Activated T-cell treated with anti-CD3 and anti-CD28 coated beads for 48 hours (primary cell): ENCODE measurements at places on chromosomes 4 and X.

DNA sequence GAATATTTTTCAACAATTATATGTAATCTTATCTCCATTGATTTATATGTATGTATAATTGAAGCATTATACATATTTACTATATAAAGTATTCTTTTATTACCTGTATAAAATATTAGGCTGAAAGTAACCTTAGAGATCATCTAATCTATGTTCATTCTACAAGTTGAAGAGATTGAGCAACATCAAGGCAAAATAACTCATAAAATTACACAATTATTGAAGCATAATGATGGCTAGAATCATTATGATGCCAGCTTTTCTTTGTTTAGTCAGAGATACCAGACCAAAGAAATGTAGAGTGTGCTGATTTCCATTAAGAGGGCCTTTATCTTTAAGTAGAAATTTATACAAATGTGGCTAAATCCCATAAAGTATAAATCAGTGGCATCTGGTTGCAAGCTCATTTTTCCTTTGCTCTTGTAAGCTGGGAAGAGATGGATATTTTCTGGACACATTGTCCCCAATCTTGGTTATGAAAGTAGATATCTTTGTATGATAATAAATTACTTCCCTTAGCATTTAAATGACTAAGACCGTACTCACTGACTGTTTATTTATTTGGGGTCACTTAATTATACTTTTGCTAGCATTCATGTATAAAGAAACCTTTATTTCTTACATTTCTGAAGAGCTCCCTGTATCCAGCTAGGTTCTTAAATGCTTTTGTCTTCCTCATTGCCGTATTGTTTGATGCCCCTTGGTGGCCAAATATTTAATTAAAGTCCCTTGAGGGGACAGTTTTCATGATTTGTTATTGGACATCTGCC is 339.8 kb downstream of the PCDH7 start:
- no peak for DNase-seq

DNA sequence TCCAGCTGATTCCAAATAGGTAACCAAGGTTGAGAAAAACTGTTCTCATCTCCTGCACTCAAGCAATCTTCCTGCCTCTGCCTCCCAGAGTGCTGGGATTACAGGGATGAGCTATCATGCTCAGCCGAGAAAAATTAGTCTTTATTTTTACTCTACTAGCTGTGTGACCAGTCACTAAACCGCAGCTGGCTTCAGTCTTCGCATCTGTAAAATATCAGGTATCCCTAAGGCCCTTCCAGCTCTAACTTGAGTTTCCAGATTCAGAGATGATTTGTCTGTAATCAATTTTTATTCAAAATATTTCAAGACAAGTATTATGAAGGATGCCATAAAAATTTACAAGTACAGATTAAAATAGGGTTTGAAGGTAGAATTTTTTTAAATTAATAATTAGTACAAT is 3.5 kb downstream of the ADH6 start:
- no peak for DNase-seq

DNA sequence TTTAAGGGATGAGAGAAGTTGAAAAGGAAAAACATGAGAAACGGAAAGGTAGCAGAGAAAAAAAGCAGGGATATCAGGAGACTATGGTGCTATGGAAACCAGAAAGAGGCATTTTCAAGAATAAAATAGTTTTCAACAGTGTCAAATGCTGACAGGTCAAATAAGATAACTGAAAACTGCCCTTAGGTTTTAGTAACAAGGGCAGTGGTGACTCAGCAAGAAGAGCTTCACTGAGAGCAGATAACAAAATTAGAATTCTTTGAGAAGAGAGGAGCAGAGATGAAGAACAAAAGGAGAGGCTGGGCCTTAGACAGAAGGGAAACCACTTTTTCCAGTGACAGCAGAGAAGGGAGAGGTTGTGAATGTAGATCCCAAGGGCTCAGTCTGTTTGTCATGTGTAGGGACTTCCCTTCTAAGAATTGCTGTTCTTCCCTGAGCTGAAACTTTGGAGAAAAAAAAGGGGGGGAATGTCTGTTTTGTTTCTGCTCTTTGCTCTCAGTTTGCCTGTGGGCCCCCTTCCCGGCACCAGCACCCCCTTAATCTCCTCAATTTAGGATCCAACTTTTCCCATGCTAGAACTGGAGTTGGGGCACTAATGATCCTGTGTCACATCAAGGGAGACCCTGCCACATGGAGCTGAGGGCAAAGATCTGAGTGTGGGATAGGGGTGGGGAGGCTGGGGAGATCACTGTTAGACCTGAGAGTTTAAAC is 26.8 kb upstream of the MAGEA10 start:
- DNase-seq = no peak

- DNase-seq = no peak
These were observed 64.5 kb upstream of the STX18 start for GRCh38 chr4:4606321-4606720.

DNA sequence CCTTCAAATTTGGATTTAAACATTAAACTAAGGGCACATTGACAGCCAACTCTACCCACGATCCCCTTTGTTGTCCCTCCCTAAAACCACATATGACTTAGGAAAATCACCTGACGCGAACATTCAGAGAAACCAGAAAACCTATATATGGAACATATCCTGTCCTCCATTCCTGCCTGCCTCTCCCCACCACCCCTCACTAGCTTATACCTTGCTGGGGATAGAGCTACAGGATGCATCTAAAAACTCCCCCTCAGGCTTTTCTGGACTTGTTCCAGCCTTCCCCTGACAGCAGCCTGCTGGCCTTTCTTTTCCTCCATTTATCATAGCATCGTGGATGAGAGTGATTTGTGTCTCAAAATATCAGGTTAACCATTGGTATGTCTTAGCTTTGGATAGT is 8.8 kb downstream of the STK26 start:
- DNase-seq = no peak

DNA sequence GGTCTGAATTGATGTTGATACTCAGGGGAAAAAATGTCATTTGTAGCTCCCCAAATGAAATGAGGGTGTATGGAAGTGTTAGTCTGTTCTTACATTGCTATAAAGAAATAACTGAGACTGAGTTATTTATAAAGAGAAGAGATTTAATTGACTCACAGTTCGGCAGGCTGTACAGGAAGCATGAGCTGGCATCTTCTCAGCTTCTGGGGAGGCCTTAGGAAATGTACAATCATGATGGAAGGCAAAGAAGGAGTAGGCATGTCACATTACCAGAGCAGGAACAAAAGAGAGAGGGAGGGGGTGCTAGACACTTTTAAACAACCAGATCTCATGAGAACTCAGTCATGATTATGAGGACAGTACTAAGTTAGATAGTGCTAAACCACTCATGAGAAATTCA is 1199.9 kb upstream of the DIAPH2 start:
- DNase-seq = no peak

GRCh38 chr4:37687681-37688080 is 1.5 kb upstream of the RELL1 start:
- no peak for DNase-seq

- DNase-seq = no peak
These were observed 27.9 kb downstream of the FGF13 start for GRCh38 chrX:138683600-138683999.

- no peak for DNase-seq
These were observed 33.4 kb downstream of the SEPTIN11 start for GRCh38 chr4:76982638-76983584.

DNA sequence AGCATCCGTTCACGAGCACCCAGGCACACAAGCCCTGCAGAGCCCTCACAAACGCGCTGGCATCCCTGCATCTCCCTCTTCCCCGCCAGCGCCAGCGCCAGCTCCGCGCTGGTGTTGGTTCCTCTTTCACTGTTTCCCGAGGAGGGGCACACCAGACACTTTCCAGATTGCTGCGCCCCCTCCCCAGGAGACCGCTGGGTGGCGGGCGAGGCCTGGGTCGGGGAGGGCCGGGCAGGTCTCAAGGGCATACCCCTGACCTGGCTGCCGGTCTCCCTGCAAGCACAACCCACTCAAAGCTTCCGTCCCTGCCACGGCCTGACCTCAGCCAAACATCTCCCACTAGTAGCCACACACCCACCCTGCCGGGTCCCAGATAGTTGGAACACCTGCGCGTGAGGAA is 2.2 kb upstream of the NKX1-1 start:
- no peak for DNase-seq

- no peak for DNase-seq
These were observed 11.4 kb downstream of the FRAS1 start for GRCh38 chr4:78068481-78068880.

DNA sequence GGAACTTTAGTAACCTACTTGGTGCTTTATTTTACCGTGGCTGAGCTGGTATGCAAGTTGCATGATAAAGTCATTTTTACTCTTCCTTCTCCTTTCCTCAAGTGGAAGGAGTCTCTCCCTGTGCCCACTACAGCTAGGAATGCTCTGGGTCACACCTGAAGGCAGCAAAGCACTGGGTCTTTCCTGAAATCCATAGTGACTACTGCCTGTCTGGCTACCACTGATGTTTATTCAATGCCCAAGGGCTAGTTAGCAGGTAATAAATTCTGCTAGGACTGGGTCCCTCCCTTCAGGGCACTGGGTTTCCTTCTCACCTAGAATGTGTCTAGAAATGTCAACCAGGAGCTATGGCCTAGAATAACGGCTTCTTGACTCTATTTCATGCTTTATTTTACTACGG is 1081.4 kb downstream of the FAT4 start:
- no peak for DNase-seq

DNA sequence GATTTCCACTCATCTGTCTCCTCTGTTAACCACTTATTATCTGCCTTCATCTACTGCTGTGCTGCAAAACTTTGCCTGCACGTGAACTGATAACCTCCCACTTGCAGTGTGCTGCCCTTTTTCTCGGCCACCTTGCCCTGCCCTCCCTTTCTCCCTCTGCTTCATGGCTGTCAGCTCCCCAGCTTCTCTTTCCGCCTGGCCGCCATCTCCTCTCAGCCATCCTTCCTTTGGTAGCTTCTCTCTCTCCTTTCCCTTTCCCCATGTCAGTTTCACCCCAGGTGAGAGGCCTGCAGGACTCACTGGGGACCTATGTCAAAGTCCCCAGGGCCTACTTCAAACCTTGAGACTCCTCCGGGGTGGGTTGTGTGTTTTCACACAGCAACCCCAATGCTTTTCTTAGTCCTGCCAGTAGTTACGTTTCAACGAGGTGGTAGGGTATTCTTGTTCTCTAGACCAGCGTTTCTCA is 6.6 kb downstream of the MSL3 start:
- DNase-seq = no peak

DNA sequence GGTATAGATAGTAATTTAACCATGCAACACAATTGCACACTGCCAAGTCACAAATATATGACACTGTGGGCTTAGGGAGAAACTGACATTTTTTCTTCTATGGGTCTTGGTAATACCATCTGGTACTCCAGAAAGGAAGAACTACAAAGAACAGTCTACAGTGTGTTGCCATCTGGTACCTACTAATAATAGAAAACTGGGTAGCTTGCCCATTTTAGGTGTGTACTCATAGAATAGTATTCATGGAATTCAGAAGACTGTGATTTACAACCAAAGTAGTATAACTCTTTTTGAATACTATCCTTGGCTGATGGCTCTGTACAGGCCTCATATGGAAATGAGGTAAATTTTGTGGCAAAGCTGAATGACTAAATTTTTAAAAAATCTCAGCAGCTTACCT is 132.6 kb upstream of the RPS6KA6 start:
- no peak for DNase-seq

DNA sequence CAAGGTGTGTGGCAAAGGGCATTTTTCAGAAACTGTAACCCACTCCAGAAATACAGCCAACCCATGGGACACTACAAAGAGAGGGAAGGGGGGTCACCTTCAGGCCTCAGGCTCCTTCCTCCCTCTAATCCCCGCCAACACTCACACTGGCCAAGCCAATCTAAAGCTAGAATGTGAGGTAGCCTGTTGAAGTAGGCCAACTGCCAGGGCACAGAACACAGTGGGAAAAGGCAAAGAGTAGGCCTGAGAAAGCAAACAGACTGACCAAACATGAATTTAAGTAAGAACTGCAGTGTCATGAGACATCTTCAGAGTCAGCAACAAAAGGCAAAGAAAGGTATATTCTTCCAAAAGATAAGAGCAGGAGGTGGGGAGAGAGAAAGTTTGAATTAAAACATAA is 289.0 kb downstream of the HNRNPD start:
- DNase-seq = no peak

- no peak for DNase-seq
These were observed 21.1 kb upstream of the TRIM2 start for GRCh38 chr4:153183146-153183545.

DNA sequence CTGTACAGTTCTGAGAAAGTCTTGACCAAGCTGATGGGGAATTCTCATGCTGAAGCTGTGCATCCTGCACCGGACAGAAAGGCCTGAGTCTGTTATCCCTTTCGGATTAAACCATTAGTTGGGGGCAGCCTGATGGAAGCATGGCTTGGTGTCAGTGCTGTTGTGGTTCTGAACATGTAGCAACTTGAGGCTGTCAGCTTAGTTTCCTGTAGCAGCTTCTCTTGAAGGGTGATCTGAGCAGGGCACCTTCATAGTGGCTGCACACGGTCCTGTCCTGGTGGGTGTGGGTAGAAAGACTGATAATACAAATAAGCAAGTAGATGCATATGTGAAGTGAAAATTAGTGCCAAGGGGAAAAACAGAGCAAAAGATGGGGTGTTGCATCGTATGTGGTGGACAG is 11.7 kb downstream of the KIAA0232 start:
- DNase-seq = no peak

DNA sequence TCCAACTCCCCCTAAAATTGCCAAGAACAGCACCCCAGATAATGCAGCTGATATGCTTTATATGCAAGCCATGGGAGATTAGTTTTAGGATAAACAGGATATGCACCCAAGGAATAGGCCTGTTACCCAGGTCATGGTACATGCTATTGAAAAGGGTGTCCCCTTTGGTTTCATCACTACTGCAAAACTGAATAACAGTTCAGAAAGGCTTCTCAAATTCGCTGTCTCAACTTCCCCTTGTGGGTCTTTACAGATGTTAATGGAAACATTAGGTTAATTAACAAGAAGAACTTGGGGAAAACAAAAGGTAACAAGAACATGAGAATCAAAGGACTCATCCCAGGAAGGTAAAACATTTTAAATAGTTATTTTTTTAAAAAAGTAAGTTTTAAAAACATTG is 318.7 kb downstream of the PRR32 start:
- DNase-seq = no peak

- DNase-seq = no peak
These were observed 53.5 kb downstream of the DCLK2 start for GRCh38 chr4:150131581-150132228.

DNA sequence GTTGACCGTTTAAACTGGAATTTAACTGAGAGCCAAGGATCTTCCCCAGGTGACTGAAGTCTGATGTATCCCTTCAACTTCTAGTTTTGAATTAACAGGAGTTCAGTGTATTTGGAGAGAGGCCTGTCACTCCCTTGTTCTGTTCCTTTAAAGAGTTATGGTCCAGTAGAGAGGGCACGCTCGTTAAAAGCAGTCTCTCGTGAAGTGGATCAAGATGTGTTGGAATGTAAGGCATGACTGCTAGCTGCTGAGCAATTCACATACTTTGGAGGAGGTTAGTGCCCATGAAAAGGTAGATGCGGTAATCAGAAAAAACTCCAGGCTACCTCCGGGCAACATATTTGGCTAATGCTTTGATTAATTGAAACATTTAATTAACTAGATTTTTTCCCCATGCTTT is 65.7 kb downstream of the SHROOM2 start:
- DNase-seq = no peak
